ENCODE measurements at places on chromosomes 6 and 20.

DNA sequence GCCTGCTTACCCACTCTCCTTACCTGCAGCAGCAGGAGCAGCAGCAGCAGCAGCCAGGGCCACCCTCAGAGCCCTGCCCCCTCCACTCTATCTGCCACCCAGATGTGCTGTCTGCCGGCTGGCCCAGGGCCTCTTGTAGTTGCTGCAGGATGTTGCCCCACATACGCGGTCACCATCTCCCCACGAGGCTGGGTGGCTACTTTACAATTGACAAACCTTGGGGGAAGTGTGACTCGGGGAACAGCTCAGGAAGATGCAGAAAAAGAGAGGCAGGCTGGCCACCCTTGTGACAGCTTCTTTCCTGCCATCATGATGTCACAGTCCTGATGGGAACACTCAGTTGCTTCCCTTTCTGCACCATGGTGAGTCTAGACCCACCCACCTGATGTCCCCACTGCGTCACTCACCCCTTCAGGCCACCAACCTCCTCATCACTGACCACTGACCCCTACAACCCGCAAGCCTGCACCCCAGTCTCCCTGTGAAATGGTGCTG, 14.5 kb downstream of the TREM1 start:
- H3K27me3 ChIP-seq, result peaks cover 3% of the 10 kb centered on the region
- peak; percentile 29 for DNase-seq
- H3K4me1 ChIP-seq, result no peaks in the 10 kb centered on the region

GRCh38 chr6:20827798-20828197, 293.5 kb downstream of the CDKAL1 start:
- DNase-seq, result no peak
- peak overlapping the region; percentile 20 for H3K27ac ChIP-seq
- no peak overlapping the region for H3K4me3 ChIP-seq
- no peaks in the 10 kb centered on the region for H3K27me3 ChIP-seq

- DNase-seq, result no peak
- H3K27ac ChIP-seq, result no peak overlapping the region
- no peaks in the 10 kb centered on the region for H3K36me3 ChIP-seq
- H3K27me3 ChIP-seq, result peaks cover 3% of the 10 kb centered on the region
Observed at GRCh38 chr6:106490974-106491373, 130.5 kb downstream of the CRYBG1 start.

GRCh38 chr20:50313827-50314677, 123.4 kb downstream of the CEBPB start:
- peaks cover 48% of the 10 kb centered on the region for H3K4me1 ChIP-seq
- H3K27me3 ChIP-seq, result no peaks in the 10 kb centered on the region
- DNase-seq, result no peak
- H3K27ac ChIP-seq, result peak overlapping the region; percentile 80

GRCh38 chr20:50569864-50570836, 60.0 kb downstream of the PTPN1 start:
- peaks cover 41% of the 10 kb centered on the region for H3K4me1 ChIP-seq
- H3K36me3 ChIP-seq, result peaks cover 13% of the 10 kb centered on the region
- no peak for DNase-seq
- no peaks in the 10 kb centered on the region for H3K27me3 ChIP-seq
- H3K27ac ChIP-seq, result peak overlapping the region; percentile 19
- no peak overlapping the region for H3K4me3 ChIP-seq

- peaks cover 2% of the 10 kb centered on the region for H3K36me3 ChIP-seq
- H3K4me3 ChIP-seq, result no peak overlapping the region
- H3K27ac ChIP-seq, result no peak overlapping the region
- no peaks in the 10 kb centered on the region for H3K4me1 ChIP-seq
Observed at GRCh38 chr20:50621068-50621665, 70.2 kb downstream of the RIPOR3 start.

Data from heart right ventricle (tissue), 16 donors.